ENCODE measurements at places on chromosomes 6 and 20.

DNA sequence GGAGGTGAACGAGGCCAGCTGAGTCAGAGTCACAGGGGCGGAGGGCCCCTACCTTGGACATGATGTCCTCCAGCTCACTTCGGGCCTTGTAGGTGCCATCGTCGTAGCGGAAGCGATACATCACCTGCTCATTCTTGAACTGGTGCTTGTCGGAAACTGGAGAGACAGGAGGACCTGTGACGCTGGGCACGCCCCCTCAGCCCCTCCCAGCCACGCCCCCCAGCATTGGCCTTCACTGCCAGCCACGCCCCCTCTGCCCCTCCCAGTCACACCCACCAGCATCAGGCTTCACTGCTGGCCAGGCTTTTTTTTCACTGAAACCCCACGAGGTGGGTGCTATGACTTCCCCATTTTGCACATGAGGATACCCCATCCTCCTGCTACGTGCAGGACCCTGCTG is 148.2 kb downstream of the PREX1 start:
- no peak for DNase-seq

DNA sequence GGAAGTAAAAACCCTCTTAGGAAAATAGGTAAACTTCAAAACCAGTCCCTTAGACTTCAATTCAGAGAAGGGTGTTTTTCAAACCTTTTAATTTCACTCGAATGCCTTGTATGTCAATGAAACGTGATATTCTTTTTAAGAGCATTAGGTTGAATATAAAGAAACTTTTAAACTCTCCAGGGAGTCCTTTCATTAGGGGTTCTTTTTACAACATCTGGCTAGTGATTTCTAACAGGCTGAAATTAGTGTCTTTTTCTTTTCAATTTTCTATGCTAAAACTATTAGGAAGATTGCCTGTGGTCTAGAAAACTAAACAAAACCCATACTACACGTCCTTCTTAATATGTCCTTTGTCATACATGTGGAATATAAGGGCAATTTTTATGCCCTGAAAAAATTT is 569.7 kb upstream of the CITED2 start:
- no peak for DNase-seq

GRCh38 chr6:110934381-110934898 is 24.1 kb upstream of the GTF3C6 start:
- DNase-seq = no peak

DNA sequence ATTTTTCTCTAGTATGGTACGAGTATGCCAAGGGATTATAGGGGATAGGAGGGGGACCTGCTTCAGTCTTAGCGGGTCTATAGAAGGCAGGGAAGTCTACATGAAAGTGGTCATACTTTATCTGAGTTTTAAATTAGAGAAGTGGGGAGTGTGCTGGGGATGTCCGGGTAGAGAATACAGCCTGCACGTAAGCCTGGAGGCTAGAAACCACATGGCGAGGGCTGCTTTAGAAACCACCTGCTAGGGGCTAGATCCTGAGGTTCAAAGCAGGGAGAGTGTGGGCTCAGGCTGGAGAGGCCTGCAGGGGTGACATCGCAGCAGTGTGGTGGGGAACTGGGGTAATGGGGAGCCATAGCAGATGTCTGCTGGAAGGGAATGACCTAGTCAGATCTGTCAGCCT is 85.2 kb downstream of the VEGFA start:
- DNase-seq = no peak

DNA sequence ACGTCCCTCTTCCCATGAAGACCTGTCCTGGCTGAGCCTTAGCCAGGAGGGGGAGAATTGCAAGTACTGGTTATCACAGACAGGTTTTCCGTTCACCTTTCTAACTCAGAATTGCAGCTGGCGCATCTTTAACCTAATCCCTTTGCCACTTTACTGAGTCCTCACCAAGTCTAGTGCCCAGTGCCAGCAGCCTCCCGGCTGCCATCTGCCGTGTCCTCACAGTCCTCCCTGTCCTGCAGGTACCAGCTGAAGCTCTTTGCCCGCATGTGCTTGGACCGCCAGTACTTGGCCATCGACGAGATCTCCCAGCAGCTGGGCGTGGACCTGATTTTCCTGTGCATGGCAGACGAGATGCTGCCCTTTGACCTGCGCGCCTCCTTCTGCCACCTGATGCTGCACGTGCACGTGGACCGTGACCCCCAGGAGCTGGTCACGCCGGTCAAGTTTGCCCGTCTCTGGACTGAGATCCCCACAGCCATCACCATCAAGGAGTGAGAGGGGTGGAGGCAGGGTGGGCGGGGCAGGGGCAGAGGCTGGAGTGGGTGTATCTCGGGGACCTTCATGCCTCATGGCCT is 41.3 kb downstream of the UQCC2 start:
- DNase-seq = no peak

DNA sequence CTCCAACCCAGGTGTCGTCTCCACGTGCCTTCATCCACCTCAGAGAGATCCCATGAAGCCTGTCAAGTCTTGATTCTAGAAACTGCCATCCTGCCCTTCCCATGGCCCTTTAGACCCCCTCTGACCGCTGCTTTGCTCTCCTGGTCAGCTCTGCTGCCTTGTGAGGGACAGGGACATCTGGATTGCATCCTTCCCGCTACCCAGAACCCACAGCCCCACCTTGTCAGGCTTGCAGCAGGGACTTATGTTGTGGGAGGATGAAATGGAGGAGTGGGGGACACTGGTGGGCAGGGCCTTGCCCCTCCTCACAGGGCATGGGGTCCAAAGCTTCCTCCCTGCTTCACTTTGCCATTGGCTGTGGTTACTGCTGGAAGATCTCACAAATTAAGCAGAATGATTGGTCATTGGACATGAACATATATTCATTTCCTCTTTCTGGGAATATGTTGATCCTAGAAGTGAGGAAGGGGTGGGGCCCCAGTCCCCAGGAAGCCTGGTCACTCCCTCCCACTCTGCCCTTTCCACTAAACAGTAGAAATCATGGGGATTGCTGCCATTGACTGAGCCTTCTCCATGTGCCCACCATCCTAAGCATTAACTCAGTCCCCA is 4.5 kb downstream of the GLP1R start:
- DNase-seq = peak; percentile 37

DNA sequence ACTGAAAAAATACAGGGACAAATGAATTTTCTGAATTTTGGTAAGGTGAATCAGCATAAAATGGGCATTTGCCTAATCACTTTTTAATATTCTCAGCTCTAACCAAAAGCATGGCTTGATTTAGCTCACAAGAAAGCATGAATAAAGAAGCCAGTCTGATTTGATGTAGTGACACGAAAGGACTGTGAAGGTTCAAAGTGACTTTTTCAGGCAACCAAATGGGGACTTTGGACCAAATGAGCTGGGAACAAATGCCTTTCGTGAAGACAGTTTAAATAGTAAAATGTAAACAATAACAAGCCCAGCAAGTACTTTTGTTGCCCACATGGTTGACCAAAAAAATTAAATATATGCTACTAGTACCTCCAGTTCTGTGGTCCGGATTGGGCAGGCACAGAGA is 12.9 kb upstream of the CBLN4 start:
- DNase-seq = no peak

DNA sequence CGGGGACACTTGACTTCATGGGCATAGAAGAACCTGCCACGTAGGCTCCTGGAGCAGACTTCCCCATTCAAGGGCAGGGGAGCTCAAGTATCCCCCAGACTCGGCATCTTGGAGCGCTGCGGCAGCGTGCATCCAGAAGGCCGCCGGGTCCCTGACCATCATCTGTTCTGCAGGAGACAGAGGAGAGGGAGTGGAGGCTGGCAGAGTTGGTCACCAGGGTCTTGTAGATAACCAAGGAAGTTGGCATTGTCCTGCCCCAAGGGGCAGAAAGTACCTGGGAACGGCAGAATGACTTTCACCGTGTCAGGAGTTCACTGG is 82.8 kb downstream of the TCP11 start:
- DNase-seq = no peak

GRCh38 chr6:4225161-4225872 is 89.9 kb upstream of the ECI2 start:
- no peak for DNase-seq

- no peak for DNase-seq
Measured at GRCh38 chr6:148422085-148422484, 79.4 kb downstream of the SASH1 start.

- DNase-seq = no peak
Measured at GRCh38 chr6:149127212-149127611, 190.3 kb upstream of the TAB2 start.

DNA sequence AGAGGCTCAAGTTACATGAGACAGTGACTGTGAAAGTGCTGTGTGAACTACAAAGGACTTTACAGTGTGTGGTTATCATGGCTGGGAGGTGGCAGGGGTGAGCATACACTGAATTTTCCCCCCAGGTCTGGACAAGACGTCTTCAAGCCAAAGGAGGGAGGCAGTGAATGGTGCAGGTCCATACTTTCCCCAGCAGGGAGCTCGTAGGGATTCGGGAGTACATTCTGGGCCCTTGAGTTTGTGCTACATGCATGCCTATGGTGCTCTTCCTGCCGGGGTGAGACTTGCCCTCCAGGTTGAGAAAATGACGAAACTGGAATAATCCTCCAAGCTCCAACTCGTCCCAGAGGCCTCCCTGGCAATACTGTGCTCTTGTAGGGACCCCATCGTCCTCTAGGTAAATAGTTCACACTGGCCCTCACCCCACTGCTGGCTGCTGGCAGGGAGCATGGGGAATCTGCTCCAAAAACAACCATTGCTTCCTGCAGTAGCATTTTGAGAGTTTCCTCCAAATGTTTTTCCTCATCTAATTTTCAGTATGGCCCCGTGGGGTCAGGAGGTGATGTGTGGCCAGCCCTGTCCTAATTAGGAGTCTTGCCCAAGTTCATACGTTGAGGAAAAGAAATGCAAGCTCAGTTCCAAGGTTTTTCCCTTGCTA is 57.6 kb downstream of the ZNF831 start:
- no peak for DNase-seq

- no peak for DNase-seq
Measured at GRCh38 chr20:18774207-18774606, 39.4 kb upstream of the SCP2D1 start.

DNA sequence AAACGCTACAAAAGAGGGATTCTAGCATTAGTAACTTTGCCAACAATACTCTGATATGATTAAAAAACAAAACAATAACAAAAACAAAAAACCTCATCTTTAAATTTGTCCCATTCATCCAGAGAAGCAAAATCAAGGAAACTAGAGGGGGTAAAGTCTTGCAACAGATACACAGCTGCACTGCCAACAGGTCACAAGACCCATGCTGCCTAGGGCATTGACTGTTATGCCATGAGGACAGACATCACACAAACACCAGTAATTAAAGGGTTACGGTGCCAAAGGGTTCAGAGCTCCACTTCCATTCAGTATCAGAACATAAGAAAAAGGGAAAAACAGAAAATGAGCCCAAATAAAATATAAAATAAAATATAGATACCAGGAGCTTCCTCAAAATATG is 1.6 kb downstream of the TBC1D20 start:
- DNase-seq = no peak

DNA sequence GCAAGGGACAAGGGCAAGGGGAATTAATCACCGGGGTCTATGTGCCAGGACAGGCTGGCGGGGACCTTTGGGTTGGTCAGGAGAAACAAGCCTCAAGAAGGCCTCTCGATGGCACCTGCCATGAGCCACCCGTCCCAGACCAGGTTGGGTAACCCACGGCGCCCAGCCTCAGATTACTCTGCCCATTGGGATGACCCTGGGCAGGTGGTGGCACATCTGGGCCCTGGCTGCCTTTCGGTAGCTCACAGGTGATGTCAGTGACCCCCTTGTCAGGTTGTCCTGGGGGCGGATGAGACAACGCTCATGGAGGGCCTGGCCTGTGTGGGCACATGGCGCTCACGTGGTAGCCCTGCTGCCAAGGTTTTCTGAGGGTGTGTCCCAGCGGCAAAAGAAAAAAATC is 152.2 kb downstream of the SYCP2 start:
- no peak for DNase-seq

DNA sequence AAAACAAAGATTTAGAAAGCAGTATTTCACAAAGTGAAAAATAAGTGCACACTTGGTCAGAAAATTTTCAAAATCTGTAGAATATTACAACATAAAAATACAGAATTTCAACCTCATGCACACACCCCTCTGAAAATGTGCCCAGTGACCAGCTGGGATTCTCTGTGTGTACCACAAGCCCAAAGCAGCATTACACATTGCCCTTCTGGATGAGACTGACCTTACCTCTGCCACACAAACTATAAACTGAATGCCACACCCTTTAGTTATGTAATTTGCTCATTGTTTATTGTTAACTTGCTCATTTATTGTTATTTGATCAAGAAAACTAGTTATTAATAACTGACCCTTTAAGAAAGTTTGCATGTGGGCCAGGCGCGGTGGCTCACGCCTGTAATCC is 303.0 kb downstream of the FOXC1 start:
- DNase-seq = no peak

DNA sequence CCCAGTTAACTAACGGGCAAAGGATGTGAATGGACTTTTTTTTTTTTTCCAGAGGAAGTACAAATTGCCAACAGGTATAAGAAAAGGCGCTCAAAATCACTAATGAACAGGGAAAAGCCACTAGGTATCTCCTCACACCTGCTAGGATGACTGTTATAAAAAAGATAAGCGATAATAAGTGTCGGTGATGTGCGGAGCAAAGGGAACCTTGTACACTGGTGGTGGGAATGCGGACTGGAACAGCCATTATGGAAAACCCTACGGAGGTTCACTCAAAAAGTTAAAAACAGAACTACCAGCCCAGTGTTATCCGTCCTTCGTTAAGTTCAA is 787 bp upstream of the RAB32 start:
- no peak for DNase-seq

DNA sequence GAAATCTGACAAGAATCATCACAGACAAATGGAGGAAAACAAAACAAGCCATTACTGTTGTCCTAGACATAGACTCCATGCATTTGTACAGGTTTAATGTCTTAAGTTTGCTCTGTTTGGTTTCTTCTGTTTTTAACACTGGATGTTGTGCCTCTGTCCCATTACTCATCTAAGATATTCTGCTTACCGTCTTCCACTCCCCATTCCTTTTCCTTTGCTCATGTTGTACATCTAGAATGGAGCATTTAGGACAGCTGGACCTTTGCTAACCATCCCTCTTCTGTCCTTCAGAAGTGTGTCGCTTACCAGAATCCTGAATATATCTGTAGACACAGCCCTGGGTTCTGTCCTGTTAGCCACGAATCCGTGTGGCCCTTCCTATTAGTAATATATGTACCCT is 35.2 kb downstream of the RAB22A start:
- no peak for DNase-seq

Data from suprapubic skin (tissue), 4 donors.